ENCODE measurements at places on chromosomes 5 and 9. TPM values are rescaled to one million over a fixed set of nuclear protein-coding genes. Genes with fewer than 3 reads are reported as not detected.

OGN gene
- total RNA-seq, result 18.1 TPM

PPP3R2 gene
- not detected for total RNA-seq

SLC36A2 gene
- not detected for total RNA-seq

MEF2C gene
- total RNA-seq, result 57.7 TPM

CDH12 gene
- total RNA-seq, result 0.42 TPM

GHR gene
- total RNA-seq, result 3.6 TPM

RFX3 gene
- total RNA-seq, result 19.2 TPM

BTNL3 gene
- not detected for total RNA-seq

WDR41 gene
- 64.6 TPM for total RNA-seq

PCDHGB7 gene
- total RNA-seq, result 11.7 TPM

NUTM2F gene
- total RNA-seq, result not detected

FRMD3 gene
- total RNA-seq, result 16.8 TPM

LCN1 gene
- not detected for total RNA-seq
